T-helper 2 cell (primary cell): ENCODE measurements at places on chromosomes 5 and 9.

DNA sequence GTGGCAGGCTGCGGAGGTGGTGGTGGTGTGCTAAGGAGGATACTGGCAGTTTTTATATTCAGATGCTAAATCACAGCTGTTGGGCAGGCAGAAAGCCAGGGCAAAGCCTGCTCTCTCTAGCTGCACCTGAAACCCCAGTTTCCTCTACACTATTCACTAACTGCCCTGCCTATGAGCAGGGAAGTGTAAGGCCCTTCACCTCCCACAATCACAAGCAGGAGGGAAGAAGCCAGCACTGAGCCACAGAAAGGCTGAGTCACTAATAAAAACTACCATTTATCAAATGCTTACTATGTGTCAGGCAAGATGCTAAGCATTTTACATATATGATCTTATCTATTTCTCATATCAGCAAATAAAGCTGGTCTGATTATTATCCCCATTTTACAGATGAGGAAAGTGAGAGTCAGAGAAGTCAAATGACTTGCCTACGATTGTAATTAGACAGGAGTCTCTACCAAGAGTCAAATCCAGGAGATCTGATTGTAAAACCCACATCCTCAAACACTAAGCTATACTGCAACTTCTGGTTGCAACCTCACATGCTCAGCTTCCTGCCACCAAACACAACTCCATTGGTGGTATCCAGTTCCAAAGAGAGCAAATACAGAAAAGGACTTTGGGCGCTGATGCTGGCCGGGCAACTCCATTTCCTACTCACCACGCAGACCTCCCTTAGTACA, 17.7 kb upstream of the IL6ST start:
- peak; percentile 98 for DNase-seq

DNA sequence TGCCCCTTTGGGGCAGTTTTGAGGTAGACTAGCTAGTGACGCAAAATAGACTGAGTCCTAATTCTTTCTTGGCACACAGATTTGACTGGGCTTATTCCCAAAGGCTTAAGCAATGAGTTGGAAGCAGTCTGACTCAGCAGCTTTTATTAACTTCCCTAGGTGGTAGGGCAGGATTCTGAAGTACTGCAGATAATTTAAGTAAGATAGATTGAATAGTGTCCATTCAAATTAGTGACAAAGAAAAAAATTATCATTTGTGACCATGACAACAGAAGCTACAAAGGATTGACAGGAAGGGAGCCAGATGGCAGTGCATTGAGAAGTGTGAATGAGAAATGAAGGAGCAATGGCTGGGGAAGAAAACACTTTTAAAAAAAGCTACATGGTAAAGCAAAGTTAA, 649.4 kb downstream of the CDH9 start:
- no peak for DNase-seq

GRCh38 chr5:98227489-98227888, 546.0 kb upstream of the RGMB start:
- DNase-seq, result no peak

GRCh38 chr9:121281614-121282276, 13.8 kb downstream of the GSN start:
- DNase-seq, result no peak

DNA sequence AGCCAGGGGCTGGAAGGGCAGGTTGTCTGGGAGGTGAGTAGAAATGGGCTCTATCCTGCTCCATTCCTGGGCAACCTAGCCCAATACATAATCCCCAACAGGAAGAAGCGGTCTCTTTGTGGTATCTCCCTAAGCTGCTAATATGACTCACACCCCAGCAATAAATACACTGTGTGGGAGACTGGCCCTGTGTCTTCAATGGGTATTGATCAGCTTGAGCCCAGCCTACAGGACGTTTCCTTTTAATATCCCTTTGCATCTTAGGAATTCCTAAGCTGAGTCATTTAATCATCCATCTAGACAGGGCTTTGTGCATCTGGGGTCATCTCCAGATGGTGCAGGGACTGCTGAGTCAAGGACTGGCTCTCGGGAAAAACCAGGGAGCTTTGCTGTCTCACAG, 207.0 kb upstream of the PANK3 start:
- no peak for DNase-seq

- no peak for DNase-seq
Measured at GRCh38 chr5:176389135-176390123, 878 bp downstream of the HIGD2A start.

- no peak for DNase-seq
Measured at GRCh38 chr5:168334280-168334679, 42.8 kb downstream of the WWC1 start.

GRCh38 chr5:9059920-9060691, 485.8 kb downstream of the SEMA5A start:
- DNase-seq, result no peak

GRCh38 chr5:83102364-83102980, 25.1 kb downstream of the XRCC4 start:
- DNase-seq, result no peak

GRCh38 chr5:26805076-26805475, 233.3 kb downstream of the CDH9 start:
- DNase-seq, result no peak

DNA sequence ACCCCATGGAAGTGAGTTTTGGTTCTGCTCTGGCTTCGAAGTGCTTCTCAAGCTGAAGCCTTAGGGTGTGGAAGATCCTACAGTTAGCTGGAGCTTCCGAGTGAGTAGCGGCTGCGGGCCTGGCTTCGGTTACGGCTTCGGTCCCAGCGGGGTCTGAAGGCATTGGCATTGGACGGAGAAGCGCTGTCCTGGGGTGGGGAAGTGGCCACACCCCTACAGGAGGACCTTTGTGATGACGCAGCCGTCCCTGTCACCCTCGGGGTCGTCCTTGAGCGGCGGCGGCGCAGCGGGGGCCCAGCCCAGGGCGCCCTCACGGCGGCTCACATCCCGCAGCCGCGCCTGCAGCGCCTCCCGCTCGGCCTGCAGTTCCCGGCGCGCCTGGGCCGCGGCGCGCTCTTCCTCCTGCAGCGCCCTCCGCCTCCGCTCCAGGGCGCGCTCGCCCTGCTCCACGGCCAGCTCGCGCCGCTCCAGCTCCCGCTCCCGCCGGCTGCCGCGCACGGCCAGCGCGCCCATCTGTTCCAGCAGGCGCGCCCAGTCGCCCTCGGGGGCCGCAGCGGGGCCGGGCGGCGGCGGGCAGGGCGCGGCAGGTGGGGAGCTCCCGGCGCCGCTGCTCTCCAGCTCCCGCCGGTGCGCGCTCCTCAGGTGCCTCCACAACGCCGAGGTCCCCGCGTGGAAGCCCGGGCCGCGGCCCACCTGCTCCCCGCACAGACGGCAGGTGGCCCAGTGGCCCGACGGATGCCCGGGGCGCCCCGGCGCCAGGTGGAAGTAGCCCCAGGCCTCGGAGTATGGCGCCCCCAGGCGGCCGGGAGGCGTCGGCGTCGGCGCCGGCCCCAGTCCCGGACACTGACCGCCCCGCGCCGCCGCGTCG, 9.9 kb downstream of the ZBED3 start:
- DNase-seq, result peak; percentile 12

GRCh38 chr5:126445502-126446174, 22.4 kb downstream of the GRAMD2B start:
- no peak for DNase-seq

DNA sequence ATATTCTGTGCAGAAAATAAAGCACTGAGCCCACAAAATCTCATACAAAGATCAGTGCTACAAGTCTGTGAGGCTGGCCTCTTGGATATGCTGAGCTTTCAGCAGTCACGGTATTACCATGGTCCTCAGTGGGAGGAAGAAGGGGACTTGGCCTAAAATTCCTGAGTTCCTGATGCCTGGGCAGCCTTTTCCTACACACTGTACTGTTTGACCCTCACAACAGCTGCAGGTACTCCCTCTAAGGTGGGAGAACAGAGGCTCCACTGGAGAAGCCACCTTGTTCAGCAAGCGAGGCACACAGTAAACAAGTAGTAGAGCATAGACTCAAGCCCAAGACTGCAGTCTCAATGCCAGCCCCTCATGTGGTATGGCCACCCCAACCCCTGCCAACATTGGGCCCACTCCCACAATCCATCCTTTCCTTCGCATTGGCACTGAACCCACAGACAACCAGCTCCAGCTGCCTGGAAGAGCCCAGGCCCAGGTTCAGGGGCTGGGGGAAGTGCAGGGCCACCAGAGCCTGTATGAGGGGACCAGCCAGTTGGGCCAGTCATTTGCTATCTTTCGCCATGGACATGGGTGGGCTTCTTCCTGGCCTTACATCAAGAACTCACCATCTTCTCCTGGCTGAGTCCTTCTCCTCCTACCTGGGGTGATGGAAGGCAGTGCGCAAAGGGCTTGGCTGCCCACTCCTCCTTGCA, 14.3 kb downstream of the ACSL6 start:
- DNase-seq, result no peak

GRCh38 chr5:96388176-96388575, 44.9 kb downstream of the PCSK1 start:
- DNase-seq, result no peak

DNA sequence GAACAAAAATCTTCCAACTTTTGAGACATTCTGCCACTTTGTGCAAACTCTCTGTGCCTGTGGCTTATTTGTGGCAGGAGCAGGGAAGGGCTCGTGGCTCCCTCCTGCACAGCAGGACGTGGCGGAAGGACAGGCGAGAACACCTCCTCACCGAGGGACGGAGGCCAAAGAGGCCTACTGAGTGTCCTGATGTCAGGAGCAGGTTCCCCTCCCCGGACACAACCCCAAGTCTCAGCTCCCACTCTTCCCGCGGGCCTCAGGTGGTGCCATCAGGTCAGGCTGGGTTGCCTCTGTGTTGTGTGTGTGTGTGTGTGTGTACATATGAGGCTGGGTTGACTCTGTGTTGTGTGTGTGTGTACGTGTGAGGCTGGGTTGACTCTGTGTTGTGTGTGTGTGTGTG, 136.8 kb upstream of the LPCAT1 start:
- DNase-seq, result no peak

- DNase-seq, result no peak
Measured at GRCh38 chr5:134568337-134568700, 42.8 kb downstream of the JADE2 start.
